Activated CD4-positive, alpha-beta T cell treated with anti-CD3 and anti-CD28 coated beads, Interleukin-2, amount 50 U/mL, for 24 hours (primary cell): ENCODE measurements at places on chromosomes 2 and 18.

GRCh38 chr2:98896944-98897343 is 39.1 kb downstream of the CRACDL start:
- no peak for DNase-seq

DNA sequence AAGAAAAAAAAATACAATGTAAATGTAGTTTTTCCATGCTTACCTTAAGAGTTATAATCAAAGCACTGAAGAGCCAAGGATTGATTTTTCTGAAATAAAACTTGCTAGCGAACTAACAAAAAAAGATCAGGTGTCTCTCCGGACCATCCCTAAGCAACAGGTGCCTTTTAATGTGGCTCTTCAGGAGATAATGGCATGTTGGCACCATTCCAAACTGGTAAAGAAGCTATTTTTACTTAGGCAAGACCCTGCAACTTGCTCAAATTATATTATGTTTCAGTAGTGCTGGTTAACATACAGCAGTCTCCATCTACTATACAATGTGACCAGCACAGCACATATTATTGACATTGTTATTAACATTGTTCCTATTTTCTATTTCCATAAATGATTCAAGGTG is 2.3 kb upstream of the GCC2 start:
- no peak for DNase-seq

GRCh38 chr18:37564711-37565100 is 892 bp downstream of the CELF4 start:
- DNase-seq, result no peak

- DNase-seq, result no peak
Measured at GRCh38 chr2:162315938-162316337, 2.5 kb downstream of the IFIH1 start.

DNA sequence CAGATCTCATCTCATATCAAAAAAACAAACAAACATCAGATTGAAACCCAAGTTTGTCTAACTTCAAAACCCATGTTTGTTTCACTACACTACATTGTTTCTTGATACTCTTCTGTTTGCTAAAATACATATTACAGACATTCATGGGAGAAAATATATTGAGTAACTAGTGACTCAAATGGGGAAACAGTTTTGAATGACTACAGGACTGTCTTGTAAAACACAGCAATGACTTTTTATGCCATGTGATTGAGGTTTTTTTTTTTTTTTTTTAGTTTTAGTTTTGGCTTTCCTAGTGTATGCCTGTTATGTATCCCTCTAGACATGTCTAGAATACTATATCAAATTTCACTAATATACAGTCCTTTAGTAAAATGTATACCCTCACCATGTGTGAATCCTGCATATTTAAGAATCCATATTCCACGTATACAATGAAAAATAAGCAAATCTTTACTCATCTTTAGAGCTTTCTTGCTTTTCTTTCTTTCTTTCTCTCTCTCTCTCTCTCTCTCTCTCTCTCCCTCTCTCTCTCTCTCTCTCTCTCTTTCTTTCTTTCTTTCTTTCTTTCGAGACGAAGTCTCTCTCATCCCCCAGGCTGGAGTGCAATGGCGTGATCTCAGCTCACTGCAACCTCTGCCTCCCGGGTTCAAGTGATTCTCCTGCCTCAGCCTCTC is 46.6 kb upstream of the SERTAD2 start:
- no peak for DNase-seq

DNA sequence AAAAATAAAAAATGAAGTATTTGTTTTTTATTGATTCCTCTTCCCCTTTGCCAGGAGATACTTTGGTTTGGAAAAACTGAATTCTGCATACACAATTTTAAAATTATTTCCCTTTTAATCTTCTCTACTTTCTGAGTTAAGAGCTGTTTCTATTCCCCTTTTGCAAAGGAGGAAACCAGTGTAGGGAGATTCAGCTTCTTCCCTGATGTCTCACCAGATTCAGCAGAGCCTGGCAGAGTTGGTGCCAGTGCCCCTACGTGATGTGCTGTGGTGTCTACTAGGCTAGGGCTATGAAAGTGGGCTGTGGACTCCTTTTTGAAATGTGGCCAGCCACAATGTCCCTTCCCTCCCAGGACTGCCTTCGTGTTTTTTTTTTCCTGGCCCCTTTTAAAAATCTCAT is 2.4 kb downstream of the RPE start:
- DNase-seq, result no peak

- no peak for DNase-seq
Measured at GRCh38 chr2:191878548-191879279, 31.8 kb upstream of the CAVIN2 start.

- no peak for DNase-seq
Measured at GRCh38 chr2:17355608-17356329, 162.5 kb downstream of the RAD51AP2 start.

- DNase-seq, result peak; percentile 44
Measured at GRCh38 chr18:48834413-48835031, 116.2 kb downstream of the SMAD7 start.

- DNase-seq, result no peak
Measured at GRCh38 chr2:190578158-190579057, 43.9 kb upstream of the NEMP2 start.
